ENCODE measurements at places on chromosomes 4 and X.

- no peaks in the 10 kb centered on the region for H3K27me3 ChIP-seq
- no peaks in the 10 kb centered on the region for H3K4me1 ChIP-seq
- no peak overlapping the region for H3K27ac ChIP-seq
- H3K4me3 ChIP-seq, result no peak overlapping the region
- H3K36me3 ChIP-seq, result no peaks in the 10 kb centered on the region
- DNase-seq, result no peak
These were observed 10.6 kb downstream of the FAM9B start for GRCh38 chrX:9023293-9023692.

GRCh38 chr4:61200187-61200915, at the start of gene ADGRL3:
TSS of gene ADGRL3 (plus strand) at chr4:61200326.
- H3K36me3 ChIP-seq, result peaks cover 6% of the 10 kb centered on the region
- no peak for DNase-seq
- H3K4me1 ChIP-seq, result no peaks in the 10 kb centered on the region
- peaks cover 25% of the 10 kb centered on the region for H3K27me3 ChIP-seq
- H3K4me3 ChIP-seq, result no peak within 1 kb of the TSS

DNA sequence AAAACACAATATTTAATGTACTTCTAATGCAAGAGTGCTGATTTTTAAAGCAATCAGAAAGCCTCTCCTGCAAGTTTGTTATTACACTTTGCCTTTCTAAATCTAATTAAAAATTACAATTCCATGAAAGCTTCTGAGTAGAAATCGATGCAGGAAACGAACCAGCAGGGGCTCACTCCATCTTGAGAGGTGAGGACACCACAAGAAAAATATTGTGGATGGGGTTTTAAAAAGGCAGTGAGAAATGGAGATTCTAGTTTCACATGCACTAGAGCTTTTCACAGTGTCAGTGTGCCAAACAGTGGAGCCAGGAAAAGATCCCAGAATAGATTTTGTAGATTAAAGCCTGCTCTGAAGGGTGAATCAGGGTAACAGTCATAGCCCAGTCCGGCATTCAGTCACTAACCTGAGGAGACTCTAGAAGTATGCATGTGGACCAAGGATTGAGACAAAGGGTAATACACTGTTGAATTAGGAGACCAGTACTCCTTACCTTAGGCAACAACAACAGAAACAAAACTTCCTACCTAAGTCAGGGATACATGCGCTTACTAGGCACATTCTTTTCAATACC, 362.3 kb downstream of the NAF1 start:
- H3K27me3 ChIP-seq, result no peaks in the 10 kb centered on the region
- H3K4me1 ChIP-seq, result no peaks in the 10 kb centered on the region
- H3K36me3 ChIP-seq, result no peaks in the 10 kb centered on the region
- H3K27ac ChIP-seq, result no peak overlapping the region

DNA sequence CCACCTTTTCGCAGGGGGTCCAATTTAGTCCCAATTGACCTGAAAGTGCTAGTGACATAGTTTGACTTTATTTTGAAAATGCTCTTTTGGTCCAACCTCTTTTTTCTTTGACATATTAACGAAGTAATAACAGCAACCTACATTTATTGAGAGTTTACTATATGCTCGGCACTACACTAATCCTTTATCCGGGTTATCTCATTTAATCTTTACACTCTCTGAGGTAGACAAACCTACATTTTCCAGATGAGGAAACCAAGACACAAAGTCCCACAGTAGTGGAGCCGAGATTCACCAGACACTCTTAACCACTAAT, 307 bp upstream of the ATRX start:
- peaks cover 41% of the 10 kb centered on the region for H3K4me1 ChIP-seq
- peak overlapping the region; percentile 100 for H3K27ac ChIP-seq
- DNase-seq, result no peak

DNA sequence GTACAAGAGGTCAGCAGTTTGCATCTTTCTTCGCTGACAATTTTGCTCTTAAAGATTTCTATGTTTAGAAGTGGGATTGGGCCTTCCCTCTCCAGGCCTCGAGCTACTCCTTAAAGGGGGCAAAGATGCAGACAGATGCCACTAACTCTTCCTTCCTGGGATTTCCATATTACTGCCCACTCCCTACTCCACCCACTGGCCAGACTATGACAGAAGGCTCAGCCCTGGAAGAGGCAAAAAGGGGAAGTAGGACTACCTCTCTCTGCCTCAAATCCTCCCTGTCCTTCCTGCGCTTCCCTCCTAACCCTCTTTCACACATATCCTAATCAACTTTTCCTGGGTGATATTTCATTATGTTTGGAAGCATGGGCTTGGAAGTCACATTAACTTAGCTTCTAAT, 58.3 kb downstream of the EVC2 start:
- H3K27me3 ChIP-seq, result peaks cover 10% of the 10 kb centered on the region
- DNase-seq, result no peak
- no peaks in the 10 kb centered on the region for H3K4me1 ChIP-seq
- no peaks in the 10 kb centered on the region for H3K36me3 ChIP-seq
- no peak overlapping the region for H3K4me3 ChIP-seq

DNA sequence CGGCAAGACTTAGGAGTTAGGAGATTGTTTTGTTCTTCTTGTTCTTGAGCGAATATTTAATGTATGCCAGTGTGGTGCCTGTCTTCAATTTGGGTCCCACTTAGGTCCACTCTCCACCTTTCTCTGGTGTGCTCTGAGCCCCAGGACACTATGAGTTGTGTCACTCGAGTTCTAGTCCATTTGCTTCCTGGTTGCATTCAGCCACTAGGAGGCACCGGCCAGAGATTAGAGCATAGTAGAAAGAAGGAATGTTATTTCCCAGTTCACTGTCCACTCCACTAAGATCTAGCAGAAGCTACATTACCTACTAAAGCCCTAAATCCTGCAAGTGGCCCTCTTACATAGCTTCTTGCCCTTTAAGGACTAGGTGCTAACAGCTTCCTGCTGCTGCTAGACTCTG, 326.9 kb downstream of the NAF1 start:
- H3K4me1 ChIP-seq, result no peaks in the 10 kb centered on the region
- H3K4me3 ChIP-seq, result no peak overlapping the region
- H3K36me3 ChIP-seq, result no peaks in the 10 kb centered on the region
- no peak overlapping the region for H3K27ac ChIP-seq
- H3K27me3 ChIP-seq, result no peaks in the 10 kb centered on the region

- no peaks in the 10 kb centered on the region for H3K27me3 ChIP-seq
- DNase-seq, result no peak
These were observed 113.0 kb downstream of the ARHGAP24 start for GRCh38 chr4:85587952-85588351.

DNA sequence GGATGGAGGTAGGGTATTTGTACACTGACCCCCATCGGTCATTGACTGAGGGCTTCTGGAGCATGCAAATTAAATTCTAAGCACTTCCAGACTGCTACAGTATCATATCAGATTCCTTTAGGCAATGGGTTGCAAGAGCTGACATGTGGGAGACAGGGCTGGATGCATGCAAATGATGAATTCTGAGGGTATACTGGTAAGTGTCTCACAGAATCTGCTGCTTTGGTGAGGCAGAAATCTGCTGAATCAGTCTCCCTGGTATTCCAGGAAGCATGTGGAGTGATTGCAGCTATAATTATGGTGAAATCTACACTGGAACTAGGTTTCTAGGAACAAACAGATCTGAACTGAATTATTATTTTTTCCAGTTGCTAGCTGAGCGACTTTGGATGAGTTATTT, 684.9 kb upstream of the MAGEB2 start:
- no peaks in the 10 kb centered on the region for H3K36me3 ChIP-seq
- no peak for DNase-seq
- no peaks in the 10 kb centered on the region for H3K4me1 ChIP-seq

DNA sequence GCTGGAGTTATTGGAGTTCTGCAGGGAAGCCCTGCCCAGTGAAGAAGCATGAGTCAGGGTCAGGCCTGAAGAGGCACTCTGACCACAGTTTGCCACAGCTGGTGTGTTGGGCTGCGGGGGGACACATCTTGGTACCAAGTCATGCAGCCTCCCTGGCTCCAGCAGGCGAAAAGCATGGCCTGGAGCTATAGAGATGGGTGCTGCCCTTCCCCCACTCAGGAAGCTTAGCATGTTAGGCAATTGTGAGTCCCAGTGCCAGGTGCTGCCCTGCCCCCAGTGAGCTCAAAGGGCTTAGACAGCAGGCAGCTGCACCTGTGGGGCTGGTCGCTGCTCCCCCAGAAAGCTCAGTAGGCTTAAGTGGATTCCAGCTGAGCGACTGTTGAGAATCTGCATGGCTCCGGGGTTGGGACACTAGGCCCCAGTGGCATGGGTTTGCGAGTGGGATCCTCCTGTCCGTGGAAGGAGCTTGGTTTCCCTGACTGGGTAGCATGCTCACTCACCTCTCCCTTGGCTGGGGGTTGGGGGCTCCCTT, 755.5 kb downstream of the GLUD2 start:
- no peak overlapping the region for H3K4me3 ChIP-seq
- no peaks in the 10 kb centered on the region for H3K4me1 ChIP-seq
- DNase-seq, result no peak
- no peaks in the 10 kb centered on the region for H3K27me3 ChIP-seq
- H3K27ac ChIP-seq, result no peak overlapping the region

DNA sequence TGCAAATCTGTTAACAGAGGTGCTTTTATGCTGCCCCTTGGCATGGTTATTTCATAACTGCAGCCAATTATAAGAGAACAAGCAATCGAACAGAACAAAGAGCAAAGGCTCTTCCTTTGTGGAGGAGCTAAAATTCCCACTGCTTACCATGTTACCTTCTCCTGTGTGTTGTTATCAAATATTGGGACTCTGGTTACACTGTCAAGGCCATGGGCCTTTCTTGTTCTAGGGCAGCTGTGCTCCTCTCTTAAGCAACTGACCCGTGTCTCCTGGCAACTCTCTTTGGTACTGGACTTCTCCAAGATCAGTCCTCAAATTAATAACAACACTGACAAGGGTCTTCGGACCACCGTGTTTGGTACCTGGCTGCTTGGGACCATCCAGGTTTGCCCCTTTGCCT, 12.1 kb upstream of the OPN1LW start:
- no peak for DNase-seq
- no peaks in the 10 kb centered on the region for H3K36me3 ChIP-seq
- H3K27ac ChIP-seq, result no peak overlapping the region
- peaks cover 13% of the 10 kb centered on the region for H3K4me1 ChIP-seq
- H3K4me3 ChIP-seq, result no peak overlapping the region

- H3K4me1 ChIP-seq, result no peaks in the 10 kb centered on the region
- H3K27me3 ChIP-seq, result no peaks in the 10 kb centered on the region
- H3K4me3 ChIP-seq, result no peak overlapping the region
- DNase-seq, result no peak
- no peaks in the 10 kb centered on the region for H3K36me3 ChIP-seq
These were observed 9.7 kb upstream of the IQCM start for GRCh38 chr4:149825336-149825735.

DNA sequence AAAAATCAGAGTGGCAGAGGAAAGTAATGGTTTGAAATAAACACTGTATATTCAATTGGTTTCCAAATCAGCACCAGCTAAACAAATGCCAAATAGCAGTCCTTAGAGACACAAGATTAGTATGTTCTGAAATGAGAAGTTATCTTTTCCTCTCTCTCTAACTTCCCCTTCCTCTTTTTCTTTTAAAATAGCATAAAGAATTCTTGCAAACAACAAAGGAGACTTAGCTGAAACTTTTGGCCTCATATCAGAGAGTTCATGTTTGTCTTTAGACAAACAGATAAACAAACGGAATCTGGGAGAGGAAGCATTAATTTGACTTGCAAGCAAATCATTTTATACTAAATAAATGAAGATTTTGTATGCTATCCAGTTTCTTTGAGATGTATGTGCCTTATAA, 399.0 kb downstream of the GBA3 start:
- no peaks in the 10 kb centered on the region for H3K36me3 ChIP-seq
- H3K4me3 ChIP-seq, result no peak overlapping the region
- H3K4me1 ChIP-seq, result no peaks in the 10 kb centered on the region
- no peak overlapping the region for H3K27ac ChIP-seq
- no peak for DNase-seq

DNA sequence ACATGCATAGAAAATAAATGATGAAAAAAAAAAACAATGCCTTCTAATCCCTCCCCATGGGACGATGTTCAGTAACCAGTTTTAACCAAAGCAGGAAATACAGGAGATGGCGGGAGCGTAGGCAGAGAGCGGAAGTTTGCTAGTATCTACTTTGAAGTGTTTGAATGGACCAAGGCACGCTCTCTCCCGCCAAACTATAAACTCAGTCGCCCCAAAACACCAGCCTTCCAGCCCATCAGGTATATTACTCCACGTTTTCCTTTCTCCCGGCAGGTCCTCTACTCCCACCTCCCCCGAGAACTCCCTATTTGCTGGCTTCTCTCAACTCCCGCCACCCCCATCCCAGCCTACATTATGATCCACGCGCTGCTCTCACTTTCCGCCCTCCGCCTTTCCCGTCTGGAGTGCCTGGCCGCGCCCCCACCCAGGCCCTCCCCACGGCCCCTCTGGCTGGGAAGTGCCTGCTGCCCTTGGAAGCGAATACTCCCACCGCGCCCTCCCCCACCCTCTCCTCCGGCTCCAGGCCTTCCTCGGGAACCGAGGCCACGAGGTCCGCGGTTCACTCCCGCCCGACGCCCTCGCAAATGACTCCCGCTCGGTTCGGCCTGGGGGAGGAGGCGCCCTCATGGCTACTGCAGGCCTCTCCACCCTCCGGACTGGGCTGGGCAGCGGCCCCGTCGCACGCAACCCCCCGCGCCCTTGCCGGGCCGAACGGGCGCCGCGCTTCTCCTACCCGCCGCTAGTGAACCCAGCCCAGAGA, 723 bp downstream of the DHX15 start:
- H3K27ac ChIP-seq, result peak overlapping the region; percentile 96
- H3K4me3 ChIP-seq, result peak overlapping the region; percentile 99
- peak; percentile 64 for DNase-seq
- peaks cover 9% of the 10 kb centered on the region for H3K36me3 ChIP-seq
- no peaks in the 10 kb centered on the region for H3K27me3 ChIP-seq

DNA sequence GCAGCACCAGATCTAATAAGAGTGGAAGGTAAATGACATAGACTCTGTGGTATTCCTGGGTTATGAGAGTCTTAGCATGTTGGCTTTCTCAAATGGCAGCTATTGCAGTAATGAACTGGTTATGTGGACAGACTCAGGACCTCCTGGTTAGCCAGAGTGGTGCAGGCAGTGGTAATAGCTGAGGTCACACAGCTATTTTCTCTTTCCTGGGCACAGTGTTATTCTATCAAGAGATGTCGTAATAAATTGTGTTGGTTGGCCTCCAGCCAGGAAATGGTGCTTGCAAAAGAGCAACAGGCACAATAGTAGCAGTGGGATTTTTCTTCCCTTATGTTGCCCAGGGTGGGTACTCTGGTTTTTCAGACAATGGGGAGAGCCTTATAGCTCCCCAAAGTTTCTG, 279.2 kb upstream of the FGF16 start:
- H3K27ac ChIP-seq, result no peak overlapping the region
- H3K4me3 ChIP-seq, result no peak overlapping the region
- H3K27me3 ChIP-seq, result no peaks in the 10 kb centered on the region
- H3K36me3 ChIP-seq, result no peaks in the 10 kb centered on the region
- no peaks in the 10 kb centered on the region for H3K4me1 ChIP-seq
- no peak for DNase-seq

DNA sequence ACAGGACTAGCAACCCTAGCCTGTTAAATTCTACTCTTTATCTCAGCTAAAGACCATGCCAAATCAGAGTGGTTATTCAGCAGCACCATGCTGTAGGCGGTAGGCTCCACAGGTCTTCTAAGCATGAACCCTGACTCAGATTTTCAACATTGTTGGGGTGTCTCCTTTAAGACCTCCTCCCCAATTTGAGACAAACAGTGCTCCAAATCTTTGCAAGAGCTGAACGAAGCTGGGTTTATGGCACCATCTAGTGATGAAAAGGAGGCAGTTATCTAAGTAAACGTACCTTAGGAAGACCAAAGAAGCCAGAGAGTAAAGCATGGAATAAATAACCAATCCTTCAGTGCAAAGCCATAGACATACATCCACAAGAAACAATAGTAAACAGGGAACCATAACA, 334.5 kb upstream of the SLC7A11 start:
- no peaks in the 10 kb centered on the region for H3K27me3 ChIP-seq
- no peak overlapping the region for H3K4me3 ChIP-seq
- DNase-seq, result no peak
- no peak overlapping the region for H3K27ac ChIP-seq
